GM12892 (cell line): ENCODE measurements at places on chromosomes 12 and 14.

DNA sequence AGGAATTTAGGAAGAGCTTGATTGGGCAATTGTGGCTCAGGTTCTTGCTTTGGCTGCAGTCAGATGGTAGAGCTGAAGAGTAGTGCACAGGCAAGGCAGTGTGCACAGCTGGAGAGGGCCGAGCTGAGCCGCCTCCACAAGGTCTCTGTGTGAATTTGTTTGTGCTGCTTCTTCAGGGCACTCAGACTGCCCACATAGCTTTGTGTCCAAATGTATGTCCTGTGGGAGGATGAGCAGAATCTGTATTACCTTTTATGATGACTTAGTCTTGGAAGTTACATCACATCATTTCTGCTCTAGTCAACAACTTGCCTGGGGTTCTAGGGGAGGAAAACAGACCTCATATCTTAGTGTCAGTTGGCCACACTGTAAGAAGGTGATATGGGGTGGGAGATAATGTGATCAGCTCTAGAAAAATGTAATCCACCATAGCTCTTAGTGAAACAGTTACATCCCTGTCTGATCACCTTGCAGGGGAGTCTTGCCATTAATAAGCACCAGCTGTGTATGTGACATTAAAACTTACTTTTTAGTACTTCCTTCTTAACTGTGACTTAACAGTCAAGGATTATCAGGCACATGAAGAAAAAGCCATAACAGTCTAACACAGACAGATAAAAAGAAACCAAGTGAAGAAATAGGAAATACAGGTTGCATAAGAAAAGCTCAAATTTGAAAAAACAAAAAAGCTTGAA, 53.4 kb downstream of the RCOR1 start:
- no peak for DNase-seq

DNA sequence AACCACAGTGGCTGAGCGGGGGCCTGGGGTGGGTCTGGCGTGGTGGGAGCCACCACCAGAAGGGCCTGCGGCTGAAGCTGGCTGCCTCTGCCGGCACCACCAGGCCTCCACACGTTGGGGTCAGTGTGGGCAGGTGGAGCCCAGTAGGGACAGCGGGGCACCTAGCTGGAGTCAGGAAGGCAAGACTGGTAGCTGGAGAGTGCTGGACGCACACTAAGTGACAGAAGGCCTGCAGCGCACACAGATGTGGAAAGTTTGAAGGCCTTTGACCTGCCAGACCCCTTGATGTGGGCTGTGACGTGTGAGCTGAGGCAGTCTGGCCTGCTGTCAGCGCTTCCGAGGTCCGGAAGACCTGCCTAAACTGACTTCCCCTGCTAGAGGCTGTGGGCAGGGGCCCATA, 26.3 kb downstream of the RIN3 start:
- DNase-seq = no peak

DNA sequence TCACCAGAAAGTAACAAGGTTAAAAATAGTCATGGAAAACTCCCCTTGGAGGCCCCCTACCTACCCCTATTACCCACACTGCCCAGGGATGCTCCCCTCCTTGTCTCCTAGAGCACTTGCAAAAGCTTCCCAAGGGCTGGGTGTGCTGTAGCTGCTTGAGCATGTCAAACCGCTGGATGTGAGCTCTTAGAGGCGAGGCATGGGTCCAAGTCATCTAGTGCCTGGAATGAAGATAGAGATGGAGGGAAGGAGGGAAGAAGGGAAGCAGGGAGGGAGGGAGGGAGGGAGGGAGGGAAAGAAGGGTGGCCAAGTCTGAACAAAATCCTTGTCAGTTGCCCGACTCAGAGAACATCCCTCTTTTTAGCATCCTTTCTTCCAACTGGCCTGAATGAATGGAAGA, 43.1 kb downstream of the LTBP2 start:
- no peak for DNase-seq

DNA sequence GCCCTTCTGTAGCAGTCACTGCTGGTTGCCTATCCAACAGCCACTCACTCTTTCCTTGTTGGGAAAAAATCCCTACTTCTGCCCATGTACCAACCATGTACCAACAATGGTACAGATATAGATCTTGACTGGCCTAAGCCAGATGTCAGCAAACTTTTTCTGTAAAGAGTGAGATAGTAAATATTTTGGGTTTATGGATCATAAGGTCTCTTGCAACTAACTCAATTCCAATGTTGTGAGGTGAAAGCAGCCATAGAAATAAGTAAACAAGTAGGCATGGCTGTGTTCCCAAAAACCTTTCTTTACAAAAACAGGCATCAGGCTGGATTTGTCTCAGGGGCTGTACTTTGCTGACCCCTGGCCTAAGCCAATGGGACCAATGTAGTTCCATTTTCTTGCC, 73.5 kb downstream of the ARMH4 start:
- no peak for DNase-seq

DNA sequence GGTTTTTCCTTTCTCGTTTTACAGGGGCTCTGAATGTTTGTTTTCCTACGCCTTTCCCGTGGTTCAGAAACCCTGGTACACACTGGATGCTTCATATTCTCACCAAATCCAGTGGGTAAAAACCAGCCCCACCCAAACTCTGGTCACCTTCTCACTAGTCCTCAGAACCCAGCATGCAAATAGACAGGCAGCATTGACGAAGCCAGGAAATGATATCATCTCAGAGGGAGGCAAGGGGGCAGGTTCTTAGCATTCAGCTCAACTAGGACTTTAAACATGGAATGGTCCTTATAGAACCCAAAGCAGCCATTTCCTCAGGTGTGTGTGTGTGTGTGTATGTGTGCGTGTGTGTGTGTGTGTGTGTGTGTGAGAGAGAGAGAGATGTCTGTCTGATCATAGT, 142.0 kb downstream of the KCNK10 start:
- DNase-seq = no peak

DNA sequence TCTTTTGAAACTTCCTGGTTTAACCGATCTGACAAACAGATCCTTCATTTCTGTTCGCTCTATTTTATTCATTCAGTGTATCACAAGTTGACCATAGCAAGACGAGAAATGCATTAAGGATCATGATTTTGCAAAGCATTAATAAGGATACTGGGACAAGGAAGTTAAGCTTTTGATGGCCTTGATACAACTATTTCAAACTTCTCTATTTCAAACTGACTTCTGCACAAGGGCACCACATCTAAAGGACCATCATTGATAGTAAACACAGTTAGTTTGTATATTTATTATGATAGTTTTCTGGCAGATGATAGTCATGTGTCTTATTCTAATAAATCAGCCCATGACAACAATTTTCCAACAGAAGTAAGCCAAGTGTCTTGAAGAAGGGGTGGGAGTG, 25.8 kb upstream of the PLXNC1 start:
- DNase-seq = no peak

DNA sequence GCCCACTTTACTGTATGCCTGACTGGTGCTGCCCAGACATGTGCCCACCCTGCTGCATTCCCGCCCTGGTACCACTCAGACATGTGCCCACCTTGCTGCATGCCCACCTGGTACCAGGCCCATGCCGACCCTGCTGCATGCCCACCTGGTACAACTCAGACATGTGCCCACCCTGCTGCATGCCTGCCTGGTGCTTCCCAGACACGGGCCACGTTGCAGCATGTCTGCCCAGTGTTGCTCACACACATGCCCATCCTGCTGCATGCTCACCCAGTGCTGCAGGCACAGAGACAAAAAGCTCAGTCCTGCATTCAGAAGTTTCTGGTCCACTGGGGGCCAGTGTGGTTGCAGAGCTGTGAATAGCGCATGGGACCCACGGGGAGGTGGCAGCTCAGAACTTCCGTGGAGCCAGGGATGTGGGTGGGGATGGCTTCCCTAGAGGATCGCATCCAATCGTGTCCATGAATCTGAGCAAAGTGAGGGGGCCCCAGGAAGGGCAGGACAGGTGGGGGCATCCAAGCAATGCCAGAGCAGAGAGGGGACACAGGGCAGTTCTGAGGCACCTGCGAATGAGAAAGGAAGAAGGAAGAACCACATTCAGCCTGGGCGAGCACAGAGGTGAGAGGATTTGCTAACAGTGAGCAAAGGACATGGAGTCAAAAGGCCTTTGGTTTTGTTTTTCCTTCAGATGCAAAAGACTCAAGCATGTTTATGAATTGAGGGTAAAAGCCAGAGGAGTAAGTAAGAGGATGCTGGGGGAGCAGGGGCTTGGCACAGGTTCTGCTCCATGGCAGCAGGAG, 175.9 kb upstream of the C14orf180 start:
- DNase-seq = no peak

DNA sequence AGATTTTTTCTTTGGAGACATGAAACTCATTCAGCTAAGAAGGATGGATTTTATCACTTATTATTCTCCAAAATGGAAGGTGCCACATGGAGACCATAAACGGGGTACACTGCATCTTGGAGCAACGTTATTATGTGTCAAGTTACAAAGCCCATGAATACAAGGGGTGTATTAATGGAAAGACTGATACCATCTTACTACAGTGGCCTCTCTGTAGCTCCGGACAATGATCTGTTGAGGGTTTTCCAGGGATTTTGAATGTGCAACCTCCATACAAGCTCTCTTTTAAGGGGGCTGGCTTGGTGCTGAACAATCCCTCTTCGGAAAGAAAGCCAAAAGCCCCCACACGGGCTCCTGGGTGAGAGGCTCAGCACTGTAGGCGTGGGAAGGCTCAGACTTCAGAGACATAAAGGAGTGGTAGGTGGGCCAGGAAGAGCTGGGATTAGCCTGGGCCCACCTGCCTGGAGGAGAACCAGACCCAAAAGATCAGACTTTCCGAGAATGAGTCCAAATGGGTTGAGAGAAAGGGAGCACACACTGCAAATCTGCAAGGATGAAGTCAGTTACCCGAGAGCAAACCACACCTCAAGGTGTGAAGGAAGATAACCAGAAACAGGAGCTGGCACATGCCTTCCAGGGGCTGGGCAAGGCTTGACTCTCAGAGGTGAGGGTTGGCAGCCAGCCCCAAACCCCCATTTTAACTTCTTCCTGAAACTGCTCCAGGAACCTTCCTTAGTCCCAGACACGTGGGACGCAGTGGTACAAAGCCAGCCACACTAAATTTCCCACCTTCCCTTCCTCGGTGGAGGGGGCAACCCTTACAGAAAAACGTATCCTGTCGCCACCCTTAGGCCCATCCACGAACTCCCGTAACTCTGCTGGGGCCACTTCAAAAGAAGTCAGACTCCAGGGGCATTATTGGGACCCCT, 1.5 kb downstream of the VPS37B start:
- DNase-seq = no peak

DNA sequence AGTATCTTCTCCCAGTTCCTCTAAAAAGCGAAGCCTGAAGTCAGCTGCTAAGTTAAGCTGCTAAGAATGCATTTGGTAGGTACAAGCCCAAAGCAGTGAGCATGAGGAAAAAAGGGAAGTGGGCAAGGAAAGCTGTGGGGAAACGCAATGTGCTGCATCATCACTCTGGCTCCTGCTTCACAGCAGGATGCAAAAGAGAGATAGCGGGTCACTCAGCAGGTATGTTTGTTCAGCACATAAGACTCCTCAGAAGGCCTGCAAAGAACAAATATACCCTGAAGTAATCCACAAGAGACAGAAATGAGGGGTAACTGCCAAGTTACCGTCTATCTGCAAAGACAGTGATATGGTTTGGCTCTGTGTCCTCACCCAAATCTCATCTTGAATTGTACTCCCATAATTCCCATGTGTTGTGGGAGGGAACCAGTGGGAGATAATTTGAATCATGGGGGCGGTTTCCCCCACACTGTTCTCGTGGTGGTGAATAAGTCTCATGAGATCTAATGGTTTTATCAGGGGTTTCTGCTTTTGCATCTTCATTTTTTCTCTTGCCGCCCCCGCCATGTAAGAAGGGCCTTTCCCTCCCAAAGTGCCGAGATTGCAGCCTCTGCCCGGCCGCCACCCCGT, 127.4 kb upstream of the EGLN3 start:
- no peak for DNase-seq

- no peak for DNase-seq
Observed at GRCh38 chr12:10283027-10283426, 24.6 kb upstream of the KLRD1 start.

DNA sequence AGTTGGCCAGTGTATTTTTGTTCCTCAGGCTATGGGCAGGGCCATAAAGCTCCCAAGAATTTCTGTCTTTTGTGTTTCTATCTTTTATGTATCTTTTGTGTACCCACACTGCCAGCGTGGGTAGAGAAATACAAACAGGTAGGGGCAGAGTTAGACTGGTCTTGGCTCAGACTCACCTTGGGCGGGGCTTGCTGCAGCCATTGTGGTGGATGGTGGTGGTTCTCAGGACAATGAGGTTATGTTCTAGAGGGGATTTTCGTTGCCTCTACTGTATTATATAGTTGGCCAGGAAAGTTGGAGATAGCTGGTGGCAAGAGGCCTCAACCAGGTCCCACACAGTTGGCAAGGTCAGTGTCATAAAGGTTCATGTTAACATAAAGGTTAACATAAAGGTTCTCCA, 977.5 kb upstream of the LRFN5 start:
- DNase-seq = no peak

DNA sequence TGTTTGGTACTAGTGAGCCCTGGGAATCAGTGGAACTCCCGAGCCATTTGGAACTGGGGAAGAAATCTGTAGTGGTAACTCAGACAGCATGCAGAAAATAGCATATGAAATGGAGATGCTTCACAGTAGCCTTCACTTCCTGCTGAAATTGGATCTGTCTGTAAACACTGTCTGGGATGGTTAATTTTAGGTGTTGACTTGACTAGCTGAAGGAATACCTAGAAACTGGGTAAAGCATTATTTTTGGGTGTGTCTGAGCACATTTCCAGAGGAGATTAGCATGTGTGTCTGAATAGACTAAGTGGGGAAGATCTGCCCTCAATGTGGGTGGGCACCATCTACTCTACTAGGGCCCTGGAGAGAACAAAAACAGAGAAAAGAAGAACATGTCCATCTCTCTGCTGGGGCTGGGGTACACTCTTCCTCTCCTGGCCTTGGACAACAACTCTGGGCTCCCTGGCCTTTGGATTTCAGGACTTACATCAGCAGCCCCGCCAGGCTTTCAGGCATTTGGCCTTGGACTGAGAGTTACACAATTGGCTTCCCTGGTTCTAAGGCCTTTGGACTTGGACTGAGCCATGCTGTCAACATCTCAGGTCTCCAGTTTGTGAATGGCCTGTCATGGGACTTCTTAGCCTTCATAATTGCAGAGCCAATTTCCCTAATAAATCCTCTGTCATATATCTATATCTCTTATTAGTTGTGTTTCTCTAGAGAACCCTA, 14.0 kb upstream of the CRADD start:
- no peak for DNase-seq

DNA sequence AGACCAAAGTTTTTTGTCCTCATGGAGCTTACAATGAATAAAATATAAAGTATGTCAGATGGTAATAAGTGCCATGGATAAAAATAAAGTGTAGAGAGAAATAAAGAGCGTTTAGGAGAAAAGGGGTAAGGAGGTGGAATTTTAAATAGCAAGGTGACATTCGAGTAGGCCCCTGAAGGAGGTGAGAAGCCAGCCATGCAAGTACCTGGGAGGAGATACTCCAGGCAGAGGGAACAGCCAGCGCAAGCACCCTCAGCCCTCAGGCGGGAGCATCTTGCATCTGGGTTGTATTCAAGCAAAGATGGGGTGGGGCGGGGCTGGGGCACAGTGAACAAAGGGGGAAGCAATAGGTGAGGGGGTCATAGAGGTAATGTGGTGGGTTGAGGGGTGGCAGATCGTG, 4.3 kb downstream of the TBC1D30 start:
- no peak for DNase-seq

- no peak for DNase-seq
Observed at GRCh38 chr12:62844915-62845314, 90.0 kb downstream of the PPM1H start.
